ENCODE measurements at places on chromosomes 6 and 20. TPM values are rescaled to one million over a fixed set of nuclear protein-coding genes. Genes with fewer than 3 reads are reported as not detected.

NRN1 gene
- 8.7 TPM for total RNA-seq

KIF13A gene
- total RNA-seq = 22.9 TPM

DNA sequence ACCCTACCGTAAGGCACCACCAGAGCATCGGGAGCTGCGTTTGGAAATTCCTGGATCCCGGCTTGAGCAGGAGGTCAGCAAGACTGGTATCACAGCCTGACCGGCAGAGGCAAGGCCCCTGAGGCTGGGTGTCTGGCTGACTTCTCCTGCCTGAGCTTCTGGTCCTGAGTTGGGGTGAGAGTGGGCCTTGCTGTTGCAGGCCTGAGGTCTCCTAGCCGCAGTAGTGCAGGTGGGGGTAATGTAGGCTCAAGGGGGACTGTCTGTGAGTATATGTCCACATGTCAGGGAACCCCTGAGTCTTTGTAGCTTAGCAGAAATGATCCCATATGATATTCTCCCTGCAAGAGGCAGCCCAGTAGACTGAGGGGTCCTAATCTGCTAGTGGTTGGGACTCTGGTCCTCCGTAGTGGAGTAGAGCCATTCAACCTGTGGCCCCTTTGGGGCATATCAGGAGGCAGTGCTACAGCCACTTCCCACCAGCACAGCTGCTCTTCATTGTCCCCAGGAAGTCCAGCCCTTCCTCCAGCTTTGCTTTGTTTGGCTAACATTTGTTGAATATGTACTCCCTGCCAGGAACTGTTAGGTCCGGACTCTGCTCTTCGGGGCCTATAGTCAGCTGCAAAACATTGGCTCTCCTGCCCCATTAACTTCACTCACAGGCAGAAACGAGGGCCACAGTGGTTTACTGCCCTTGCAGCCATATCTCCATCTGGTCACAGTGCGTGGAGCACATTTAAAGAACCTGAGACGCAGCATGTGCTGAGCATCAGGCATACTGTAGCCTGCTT, 10.9 kb downstream of the LRRC73 start:
- no peak for DNase-seq

GRCh38 chr6:15255909-15256395, 10.1 kb downstream of the JARID2 start:
- DNase-seq = no peak

- DNase-seq = no peak
These were observed 88.7 kb upstream of the NAA20 start for GRCh38 chr20:19928328-19929011.

DNA sequence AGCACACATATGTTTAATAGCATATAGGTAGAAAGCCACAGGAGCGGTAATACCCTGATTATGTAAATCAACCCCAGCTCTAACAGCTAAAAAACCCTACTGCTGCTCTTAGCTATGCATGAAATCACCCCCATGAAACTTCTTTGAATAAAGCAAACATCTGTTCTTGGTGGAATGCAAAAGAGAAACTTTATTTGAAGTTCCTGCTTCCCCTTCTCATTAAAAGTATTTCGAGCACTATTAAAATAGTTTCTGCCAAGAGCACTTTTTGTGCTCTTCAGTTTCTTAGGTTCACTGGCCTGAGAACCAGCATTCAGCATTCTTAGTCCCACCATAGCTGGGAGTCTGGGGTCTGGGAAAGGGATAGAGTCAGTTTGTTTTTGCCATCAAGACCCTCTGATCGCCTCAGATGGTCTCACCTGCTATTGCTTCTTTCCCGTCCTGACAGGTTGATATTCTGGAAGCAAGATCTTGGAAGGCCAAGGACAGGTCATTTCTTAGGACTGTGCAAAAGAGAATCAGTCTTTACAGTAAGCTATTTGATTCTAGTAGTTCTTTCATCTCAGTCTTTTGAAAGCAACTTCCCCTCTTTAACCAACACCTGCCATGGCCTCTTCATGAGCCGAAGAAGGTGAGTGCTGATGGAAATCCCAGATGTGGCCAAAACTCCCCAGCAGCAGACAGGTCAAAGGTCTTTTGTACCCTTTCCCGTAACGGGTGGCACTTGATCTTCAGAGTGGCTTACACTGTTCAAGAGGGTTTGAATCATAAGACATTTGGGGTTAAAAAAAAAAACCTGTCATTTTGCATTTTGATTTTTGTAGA, 76.5 kb upstream of the TMEM170B start:
- DNase-seq = no peak

Data from A172 (cell line).